AG04449 (cell line): ENCODE measurements at places on chromosomes 4 and X.

GRCh38 chrX:154417157-154417556 lies 5.8 kb downstream of the TAFAZZIN start:
- DNase-seq, result no peak

GRCh38 chr4:82555276-82555675 lies 6.5 kb downstream of the TMEM150C start:
- DNase-seq, result no peak

GRCh38 chr4:1903035-1903434 lies 31.8 kb downstream of the NSD2 start:
- no peak for DNase-seq

DNA sequence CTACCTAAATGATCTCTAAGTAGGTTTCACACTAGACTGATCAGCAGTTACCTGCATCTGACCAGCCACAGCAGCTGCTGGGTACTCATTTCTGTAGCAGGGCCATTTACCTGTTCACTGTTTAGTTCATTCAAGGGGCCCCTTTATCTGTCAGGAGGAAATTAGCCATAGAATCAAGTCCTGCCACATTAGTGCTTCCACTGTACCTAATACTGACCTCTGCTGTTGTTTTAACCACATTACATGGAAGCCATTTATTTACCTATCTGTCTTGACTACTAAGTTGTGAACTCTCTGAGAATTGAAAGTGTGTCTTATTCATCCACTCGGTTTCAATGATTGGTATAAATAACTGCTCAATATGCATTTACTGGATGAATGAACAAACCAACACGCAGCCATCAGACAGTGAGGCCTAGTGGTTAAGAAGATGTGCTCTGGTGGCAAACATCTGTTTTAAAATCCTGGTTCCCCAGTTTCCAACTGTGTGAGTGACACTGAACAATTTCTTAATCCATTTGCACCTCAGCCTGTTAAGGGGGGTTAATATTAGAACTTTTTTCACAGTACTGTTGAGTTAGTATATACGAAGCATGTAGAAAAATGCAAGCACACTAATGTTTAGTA lies 30.0 kb upstream of the ANXA5 start:
- no peak for DNase-seq

DNA sequence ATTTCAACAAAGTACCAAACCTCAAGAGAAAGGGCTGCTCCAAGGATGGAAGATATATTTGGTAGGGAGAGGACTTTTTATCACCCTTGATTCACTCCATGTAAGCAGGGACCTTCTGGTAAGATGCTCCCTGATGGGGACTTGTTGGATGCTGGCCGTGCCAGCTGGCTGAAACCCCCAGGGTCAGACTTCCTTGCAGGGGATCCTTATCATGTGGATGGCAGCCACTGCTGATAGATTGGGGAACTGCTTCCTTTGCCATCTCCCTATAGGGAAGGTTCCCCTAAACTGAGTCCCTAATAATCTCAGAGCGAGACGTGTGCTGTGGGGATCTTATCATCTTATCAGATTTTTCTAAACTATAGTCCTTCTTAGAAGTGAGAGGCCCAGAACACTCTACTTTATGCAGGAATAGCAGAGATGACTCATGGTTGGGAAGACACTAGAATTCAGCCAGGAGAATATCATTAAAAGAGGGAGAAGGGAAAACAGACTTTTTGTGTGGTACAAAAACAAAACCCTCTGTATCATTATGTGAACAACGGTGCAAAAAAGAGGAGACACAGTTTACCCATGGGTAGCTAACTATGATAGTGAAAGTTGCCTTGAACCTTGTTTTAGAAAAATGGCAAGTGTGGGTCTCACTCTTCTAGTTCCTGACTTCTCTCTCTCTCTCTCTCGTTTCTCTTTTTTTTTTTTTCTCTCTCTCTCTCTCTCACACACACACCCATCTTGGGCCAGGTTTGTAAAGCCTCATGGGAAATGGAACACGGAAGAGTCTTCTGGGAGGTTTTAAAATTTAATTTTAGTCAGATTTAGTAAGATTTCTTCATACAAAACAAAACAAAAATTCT lies 16.1 kb downstream of the RHOH start:
- DNase-seq, result no peak

DNA sequence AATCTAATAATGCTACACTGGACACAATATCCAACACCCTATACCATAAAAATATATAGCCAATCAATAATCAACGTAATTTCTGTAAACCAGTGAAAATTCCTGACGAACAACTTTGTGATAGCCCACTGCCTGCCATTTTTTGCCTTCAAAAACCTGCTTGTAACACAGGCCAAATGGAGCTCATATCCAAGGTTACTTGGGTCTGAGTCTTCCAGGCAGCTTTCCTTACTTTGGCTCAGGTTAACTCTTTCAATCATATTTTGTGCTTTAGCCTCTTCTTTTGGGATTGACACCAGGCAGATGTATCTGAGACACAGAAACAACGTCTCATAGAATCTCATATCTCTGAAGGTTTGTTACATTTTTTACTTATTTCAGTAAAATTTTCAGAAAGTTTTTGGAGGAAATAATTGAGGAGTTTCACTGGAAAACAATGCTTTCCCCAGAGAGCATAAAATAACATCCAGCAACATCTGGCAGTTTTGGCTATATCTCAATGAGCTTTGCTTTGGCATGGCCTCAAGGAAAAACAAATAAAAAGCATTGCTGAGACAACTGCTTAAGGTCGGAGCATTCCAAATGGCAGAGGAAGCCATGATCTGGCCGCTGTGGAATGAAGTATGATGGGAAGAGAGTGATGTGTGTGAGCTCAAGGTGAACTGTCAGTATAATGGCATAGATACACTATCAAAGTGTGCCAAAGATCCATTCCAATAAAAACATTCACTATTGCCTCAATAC lies 162.9 kb upstream of the SPIN4 start:
- peak; percentile 36 for DNase-seq

DNA sequence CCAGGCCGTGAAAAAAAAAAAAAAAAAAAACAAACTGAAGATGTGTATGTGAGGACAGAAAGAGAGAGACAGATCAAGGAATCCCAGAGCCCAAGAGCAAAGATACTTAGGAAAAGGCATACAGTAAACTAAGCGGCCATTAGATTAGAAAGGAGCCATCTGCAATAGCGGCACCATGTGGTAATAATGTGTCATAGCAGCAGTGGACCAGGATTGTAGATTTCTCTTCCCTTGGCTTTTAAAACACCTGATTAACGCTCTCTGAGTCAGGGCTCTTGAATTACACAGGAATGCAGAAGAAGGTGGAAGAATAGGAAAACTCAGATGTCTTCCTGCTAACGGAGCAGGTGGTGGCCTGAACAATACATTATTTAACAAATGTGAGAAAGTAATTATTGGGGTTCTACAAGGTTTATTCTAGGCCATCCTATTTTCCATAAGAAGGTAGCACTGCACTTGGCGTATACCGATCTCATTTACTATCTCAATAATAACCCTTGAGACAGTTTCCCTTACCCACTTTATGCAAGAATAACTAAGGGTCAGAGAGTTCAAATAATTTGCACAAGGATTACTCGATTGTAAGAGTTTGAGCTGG lies 182.7 kb downstream of the KCNIP4 start:
- no peak for DNase-seq
